ENCODE measurements at places on chromosomes 1 and 21.

GRCh38 chr21:34580181-34580700 is 34.7 kb downstream of the RCAN1 start:
- no peak for DNase-seq

DNA sequence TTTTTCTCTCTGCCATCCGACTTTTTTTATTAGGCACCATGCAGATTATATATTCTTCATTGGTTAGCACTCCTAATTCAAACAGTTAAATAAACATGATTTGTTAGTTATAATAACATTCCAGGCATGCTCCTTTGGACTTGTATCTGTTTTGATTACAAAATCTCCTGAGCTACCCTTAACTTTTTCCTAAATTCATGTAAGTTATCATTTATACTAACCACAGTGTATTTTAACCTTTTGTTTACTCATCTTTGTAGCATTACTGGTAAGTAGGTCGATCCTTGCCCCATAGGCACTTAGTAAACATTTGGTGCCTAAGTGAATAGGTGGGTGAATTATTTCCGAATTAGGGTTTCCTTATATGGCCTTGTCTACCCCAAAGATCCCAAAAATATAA is 43.8 kb downstream of the MIER1 start:
- DNase-seq: no peak

GRCh38 chr1:76868916-76869315 is 1.6 kb downstream of the ST6GALNAC5 start:
- DNase-seq: no peak

DNA sequence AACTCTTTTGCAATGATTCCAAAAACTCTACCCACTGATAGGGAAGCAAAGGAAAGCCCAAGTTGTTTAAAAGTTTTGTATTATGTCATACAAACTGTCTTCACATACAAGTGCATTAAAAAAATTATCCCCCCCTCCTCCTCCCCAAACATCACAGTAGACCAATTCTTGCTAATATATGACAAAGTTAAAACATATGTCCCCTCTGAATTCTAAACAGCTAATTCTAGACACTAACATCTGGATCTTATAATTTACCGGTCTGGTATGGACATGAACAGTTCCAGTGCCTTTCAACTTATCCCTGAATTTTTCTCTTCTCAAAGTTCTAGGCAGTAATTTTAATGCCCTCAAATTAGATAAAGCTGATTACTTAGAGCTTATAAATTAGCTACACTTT is 13.4 kb downstream of the RIT1 start:
- DNase-seq: no peak

GRCh38 chr1:62800281-62800680 is 16.3 kb downstream of the ATG4C start:
- DNase-seq: no peak

DNA sequence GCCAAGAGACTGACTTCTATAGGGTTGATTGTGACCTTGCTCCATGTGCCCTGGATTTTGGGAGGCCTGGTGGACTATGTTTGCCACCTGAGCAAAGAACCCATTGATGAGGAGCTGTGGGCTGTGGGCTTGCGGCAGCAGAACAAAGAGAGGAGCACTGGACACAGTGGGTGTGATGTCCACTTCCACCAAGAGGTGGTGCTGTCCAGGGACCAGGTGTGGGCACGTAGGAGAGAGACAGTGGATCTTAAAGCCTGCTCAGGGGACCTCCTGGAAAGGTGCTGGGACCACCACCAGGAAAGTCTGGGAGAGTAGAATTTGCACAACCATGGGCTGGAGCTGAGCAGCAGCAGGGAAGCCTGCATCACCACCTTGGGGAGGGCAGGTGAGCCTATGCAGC is 106.7 kb upstream of the ETS2 start:
- DNase-seq: no peak

DNA sequence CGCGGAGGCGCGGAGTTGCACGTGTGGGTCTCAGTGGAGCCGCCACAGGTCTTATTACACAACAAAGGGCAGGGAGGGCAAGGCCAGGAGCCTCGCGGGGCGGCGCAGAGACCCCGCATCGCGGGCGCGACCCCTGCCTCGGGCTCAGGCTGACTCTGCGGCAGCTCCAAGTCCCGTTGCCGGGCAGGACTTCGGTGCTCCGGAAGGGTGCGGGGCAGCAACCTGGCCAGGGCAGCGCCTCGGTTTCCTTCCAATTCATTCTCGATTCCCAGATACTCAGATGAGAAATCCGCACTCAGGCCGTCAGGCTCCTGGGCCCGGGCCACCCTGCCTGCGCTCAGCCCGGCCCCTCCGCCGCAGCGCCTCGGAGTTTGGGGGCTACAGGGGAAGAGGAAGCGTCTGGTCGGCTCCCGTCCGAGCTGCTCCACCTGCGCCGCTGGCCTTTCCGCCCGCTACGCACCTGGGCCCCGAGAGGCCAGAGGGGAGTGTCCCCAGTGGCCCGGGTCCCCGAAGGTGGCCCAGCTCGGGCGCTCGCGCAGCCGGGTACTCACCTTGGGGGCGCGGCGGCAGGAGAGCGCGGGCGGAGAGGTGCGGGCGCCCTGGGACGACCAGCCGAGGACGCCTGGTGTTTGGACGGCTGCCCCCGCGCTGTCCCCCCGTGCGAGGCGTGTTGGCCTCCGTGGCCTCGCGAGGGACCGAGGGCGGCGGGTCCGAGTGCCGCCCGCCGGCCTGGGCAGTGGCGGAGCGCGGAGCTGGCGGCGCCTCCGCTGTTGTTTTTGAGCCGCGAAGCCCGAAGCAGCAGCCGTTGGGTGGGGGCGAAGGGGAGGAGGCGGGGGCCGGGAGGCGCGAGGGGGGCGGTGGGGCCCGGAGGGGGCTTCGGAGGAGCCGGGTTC is 1.1 kb upstream of the PRDM16 start:
- no peak for DNase-seq

- no peak for DNase-seq
Observed at GRCh38 chr1:172466795-172467407, 23.0 kb upstream of the PIGC start.

DNA sequence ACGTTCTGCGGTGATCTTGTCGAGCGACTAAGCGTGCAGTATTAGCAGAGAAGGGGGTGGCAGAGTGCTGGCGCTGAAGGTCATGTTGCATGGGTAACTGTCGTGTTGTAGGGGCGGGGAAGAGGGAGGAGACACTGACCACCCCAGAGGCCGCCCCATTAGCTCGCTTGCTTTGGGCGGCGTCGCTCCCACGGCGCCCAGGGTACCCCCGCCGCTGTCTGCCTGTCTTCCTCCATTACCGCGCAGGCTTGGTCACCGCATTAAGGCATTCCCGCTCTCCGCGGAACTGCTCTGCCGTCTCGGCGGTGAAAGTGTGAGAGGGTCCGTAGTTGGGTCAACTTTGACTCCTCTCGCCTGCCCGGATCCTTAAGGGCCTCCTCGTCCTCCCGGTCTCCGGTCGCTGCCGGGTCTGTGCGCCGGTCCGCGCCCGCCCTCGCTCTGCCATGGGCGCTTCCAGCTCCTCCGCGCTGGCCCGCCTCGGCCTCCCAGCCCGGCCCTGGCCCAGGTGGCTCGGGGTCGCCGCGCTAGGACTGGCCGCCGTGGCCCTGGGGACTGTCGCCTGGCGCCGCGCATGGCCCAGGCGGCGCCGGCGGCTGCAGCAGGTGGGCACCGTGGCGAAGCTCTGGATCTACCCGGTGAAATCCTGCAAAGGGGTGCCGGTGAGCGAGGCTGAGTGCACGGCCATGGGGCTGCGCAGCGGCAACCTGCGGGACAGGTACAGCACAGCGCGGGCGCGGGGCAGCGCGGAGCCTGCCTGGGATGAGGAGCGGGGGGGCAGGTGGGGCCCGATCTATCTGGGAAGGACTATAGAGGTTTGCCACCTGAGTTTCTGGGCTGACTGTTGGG is at the start of gene MTARC2:
Gene MTARC2, plus strand, starts transcription at position 234 of the 846 bp plus-strand sequence. Its CDS starts 210 bp downstream, at position 444.
- DNase-seq: no peak

DNA sequence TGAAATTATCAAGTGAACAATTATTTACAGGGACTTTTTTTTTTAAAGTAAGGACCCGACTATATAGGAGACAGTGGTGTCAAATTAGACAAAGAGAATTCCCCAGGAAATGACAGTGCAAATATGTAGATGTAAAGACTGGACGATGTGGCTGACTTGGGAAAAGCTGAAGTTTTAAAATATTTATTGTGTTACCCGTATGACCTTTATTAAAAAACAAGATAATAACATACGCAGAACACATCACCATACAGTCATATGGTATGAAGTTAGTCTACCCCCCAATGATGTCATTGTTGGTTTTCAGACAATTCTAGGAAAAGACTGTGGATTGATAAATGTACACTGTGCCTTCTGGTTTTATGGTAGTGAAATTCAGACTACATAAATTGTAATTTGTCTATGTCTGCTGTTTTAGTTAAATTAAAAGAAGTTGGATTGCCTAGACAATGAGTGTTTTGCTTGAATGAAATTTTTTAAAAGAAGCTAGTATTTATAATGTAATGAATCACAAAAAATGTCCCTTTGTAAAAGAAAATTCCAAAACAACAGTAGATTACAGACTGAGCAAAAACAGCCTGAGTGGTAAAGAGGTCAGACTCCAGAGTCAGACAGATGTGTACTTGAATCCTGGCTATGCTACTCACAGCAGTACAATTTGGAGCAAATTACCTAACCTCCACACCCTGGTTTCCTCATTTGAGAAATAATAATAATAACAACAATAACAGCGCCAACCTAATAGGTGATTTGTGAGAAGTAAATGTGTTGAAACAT is 15.5 kb upstream of the PDC start:
- DNase-seq: no peak

- DNase-seq: no peak
Observed at GRCh38 chr1:2595812-2596529, 9.4 kb downstream of the PRXL2B start.

DNA sequence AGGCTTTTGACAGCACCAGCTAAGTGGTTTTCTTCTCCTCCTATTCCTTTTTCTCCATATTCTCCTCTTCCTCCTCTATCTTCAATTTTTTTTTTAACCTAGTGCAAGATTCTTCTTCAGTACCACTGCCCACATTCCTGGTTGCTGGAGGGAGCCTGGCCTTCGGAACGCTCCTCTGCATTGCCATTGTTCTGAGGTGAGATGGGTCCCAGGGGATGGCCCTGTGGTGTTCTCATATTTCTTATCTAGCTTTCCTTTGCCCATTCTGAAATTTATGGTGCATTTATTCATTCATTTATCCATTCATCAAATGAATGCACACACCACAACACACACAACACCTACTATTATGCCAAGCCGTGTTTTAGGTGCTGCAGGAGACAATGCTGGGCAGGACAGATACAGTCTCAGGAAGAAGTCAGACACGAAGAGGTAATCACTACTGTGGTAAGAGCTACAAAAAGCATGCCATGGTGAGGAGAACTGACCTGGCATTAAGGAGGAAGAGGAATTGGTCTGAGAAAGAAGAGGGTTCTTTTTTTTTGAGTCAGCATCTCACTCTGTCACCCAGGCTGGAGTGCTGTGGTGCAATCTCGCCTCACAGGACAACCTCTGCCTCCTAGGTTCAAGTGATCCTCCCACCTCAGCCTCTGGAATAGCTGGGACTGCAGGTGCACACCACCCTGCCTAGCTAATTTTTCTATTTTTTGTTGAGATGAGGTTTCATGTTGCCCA is 47.5 kb upstream of the TDRD10 start:
- no peak for DNase-seq

DNA sequence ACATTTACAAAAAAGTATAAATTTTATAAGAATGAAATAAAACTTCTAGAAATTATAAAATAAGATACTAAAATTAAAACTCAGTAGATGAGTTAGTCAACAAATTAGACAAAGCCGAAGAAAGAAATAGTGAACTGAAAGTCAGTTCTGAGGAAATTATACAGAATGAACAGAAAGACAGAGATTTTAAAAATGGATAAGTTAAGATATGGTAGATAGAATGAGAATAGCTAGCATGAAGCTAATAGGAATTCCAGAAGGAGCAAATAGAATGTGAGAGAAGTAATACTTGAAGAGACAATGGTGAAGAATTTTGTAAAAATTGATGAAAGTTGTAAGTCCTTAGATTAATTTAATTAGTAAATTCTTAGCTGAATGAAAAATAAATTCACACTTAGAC is 430.4 kb upstream of the RUNX1 start:
- no peak for DNase-seq

DNA sequence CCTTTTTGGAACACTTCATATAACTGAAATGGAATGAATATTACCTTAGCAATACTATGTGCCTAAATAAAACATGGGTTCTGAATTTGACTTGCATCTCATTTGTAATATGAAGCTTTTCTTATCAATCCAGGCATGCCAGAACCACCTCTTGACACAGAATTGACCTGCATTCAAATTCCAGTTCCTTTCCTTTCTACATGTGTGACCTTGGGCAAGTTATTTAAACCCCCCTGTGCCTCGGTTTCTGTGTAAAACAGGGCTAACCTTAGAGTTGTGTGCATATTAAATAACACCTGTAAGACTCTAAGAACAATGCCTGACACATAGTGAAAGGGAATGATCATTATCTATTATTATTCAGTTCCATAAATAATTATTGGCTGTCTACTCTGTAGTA is 2.0 kb upstream of the NOS1AP start:
- no peak for DNase-seq

DNA sequence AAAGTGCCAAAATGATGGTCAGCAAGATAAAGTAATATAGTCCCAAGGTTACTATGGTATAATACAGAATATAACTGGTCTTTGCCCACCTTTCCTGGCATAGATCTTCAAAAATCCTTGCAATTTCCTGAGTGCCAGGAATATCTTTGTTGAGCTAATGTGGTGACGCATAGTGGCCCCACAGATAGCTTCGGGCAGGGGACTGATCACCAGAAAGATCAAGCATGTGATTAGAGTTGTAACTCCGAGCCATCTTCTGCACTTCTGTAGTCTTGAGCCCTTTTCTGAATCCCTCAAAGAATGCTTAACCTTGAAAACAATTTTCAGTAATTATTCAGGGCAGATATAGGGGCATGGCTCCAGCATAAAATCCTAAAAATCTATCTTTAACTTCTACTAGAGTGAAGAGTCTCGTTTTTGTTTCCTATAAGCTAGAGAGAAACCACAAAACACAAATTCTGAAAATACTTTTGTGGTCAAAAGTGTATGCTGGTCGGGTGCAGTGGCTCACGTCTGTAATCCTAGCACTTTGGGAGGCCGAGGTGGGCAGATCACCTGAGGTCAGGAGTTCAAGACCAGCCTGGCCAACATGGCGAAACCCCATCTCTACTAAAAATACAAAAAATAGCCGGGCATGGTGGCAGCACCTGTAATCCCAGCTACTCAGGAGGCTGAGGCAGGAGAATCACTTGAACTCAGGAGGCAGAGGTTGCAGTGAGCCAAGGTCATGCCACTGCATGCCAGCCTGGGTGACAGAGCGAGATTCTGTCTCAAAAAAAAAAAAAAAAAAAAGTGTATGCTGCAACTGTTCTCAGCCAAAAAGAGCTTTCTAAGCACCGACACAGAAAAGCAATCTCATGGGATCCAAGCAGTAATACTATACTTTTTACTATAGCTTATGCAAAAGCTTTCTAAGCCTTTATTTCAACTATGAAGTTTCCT is 62.8 kb downstream of the NVL start:
- DNase-seq: no peak

DNA sequence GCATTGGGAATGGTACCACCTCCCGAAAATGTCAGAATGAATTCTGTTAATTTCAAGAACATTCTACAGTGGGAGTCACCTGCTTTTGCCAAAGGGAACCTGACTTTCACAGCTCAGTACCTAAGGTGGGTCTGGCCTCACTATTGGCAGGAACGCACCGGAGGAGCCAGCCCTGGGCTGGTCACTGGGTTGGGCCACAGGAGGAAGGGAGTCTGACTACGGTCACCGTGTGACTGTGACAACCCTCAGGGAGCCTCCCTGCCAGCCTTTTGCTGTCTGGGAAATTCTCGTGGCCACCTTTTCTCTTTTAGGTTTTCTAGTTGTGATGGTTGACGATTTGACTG is 2.2 kb downstream of the IL10RB start:
- DNase-seq: no peak

- no peak for DNase-seq
Observed at GRCh38 chr21:36542312-36543101, 62.6 kb upstream of the CLDN14 start.

- no peak for DNase-seq
Observed at GRCh38 chr1:238501290-238501689, 610.6 kb upstream of the ZP4 start.
